ENCODE measurements at places on chromosomes 16 and 17. TPM values are rescaled to one million over a fixed set of nuclear protein-coding genes. Genes with fewer than 3 reads are reported as not detected.

CSH2 gene
- not detected for total RNA-seq

PRAC1 gene
- not detected for total RNA-seq

CDH8 gene
- total RNA-seq = 14.7 TPM

PRSS33 gene
- 0.35 TPM for total RNA-seq

KRT16 gene
- not detected for total RNA-seq

USP43 gene
- 9.1 TPM for total RNA-seq

DHX58 gene
- 0.48 TPM for total RNA-seq

KRT23 gene
- not detected for total RNA-seq

ALOX15B gene
- total RNA-seq = not detected

DNA sequence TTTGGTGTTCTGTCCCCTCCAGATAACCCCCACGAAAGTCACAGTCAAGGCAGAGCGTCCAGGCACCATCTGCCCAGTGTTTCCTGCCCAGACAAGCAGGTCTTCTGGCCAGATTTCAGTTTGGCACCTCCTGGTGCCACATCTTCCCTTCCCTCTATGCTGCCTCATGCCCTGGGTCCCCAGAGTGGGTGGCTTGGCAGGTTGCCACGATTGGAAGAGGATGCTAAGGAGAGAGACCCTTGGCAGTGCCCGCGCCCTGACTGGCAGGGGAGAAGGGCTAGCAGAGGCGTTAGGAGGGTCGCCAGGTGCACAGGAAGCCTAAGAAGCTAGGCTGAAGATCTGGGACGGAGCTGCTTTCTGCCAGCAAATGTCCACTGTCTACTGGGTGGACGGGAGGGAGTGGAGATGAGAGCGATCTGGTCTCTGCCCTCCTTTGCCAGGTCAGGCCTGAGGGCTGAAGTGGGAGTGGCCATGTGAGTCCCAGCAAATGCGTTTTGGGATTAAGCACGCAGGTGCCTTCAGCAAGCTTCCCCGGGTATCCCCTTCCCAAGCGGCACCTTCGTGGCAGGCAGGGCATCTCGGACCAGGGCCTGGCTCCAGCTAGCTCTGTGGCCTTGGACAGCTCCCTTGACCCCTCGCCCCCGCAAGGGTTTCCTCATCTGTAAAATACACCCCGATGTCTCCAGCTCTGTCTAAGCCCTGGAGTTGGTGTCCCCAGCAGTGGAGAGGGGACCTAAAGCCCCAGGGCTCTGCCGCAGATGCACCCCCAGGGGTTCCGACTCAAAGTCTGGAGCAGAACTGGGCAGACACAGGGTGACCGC, 13.4 kb upstream of the CD300A start:
- DNase-seq = peak; percentile 81
- no peaks in the 10 kb centered on the region for H3K36me3 ChIP-seq
- H3K4me3 ChIP-seq = peak overlapping the region; percentile 78
- peaks cover 26% of the 10 kb centered on the region for H3K27me3 ChIP-seq
- peaks cover 8% of the 10 kb centered on the region for H3K4me1 ChIP-seq

DNA sequence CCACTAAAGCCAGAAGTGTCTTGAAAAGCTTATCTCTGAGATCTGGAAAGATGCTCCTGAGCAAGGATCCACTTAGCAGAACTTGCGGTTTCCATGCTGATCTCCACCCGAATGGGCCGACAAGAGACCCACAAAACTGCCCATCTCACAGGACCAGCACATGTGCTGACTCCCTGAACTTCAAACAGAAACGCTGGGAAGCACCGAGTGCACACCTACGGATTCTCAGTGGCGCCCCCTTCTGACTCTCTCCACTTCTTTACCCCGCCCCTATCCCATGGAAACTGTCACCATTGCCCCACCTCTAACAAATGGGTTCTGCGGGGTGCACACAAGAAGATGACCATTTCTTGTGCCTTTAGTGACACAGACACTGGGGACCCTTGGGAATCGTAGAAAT, 21.4 kb downstream of the CDRT4 start:
- H3K4me3 ChIP-seq = no peak overlapping the region
- DNase-seq = peak; percentile 89
- peaks cover 87% of the 10 kb centered on the region for H3K36me3 ChIP-seq
- H3K27me3 ChIP-seq = no peaks in the 10 kb centered on the region

- no peak overlapping the region for H3K27ac ChIP-seq
- no peak overlapping the region for H3K4me3 ChIP-seq
- H3K4me1 ChIP-seq = peaks cover 6% of the 10 kb centered on the region
- H3K27me3 ChIP-seq = no peaks in the 10 kb centered on the region
Measured at GRCh38 chr16:83817022-83817421, 9.2 kb downstream of the HSBP1 start.

GRCh38 chr17:33175562-33175961, 117.5 kb downstream of the ASIC2 start:
- H3K36me3 ChIP-seq = no peaks in the 10 kb centered on the region
- no peak for DNase-seq
- H3K4me1 ChIP-seq = no peaks in the 10 kb centered on the region
- H3K27me3 ChIP-seq = peaks cover 16% of the 10 kb centered on the region
- H3K4me3 ChIP-seq = no peak overlapping the region

GRCh38 chr17:66954632-66955031, 9.9 kb upstream of the CACNG4 start:
- H3K27me3 ChIP-seq = no peaks in the 10 kb centered on the region
- no peak overlapping the region for H3K4me3 ChIP-seq
- no peaks in the 10 kb centered on the region for H3K36me3 ChIP-seq
- no peak for DNase-seq
- H3K27ac ChIP-seq = no peak overlapping the region

DNA sequence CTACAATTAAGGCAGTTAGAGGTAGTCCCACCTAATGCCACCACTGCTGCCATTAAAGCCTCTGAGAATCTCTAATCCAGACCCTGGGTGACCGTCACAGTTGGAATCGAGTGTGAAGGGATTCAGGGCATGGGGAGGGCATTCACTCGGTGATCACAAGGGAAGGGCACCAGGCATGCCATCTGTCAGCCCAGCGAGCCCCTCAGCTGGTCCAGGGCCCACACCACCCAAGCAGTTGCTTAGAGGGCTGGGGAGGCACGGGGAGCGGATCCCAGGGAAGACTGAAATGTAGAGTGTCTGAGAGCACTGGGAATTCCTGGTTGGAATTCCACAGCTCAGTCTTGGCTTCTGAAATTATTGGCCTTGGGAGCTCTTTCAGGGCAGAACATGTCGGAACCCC, 294.6 kb downstream of the CPPED1 start:
- H3K27me3 ChIP-seq = no peaks in the 10 kb centered on the region
- no peak for DNase-seq
- H3K4me1 ChIP-seq = no peaks in the 10 kb centered on the region
- H3K4me3 ChIP-seq = no peak overlapping the region
- no peaks in the 10 kb centered on the region for H3K36me3 ChIP-seq

GRCh38 chr16:79212114-79212791, 388.3 kb downstream of the MAF start:
- H3K4me3 ChIP-seq = no peak overlapping the region
- no peak overlapping the region for H3K27ac ChIP-seq
- H3K36me3 ChIP-seq = no peaks in the 10 kb centered on the region
- no peaks in the 10 kb centered on the region for H3K27me3 ChIP-seq
- H3K4me1 ChIP-seq = no peaks in the 10 kb centered on the region
- DNase-seq = peak; percentile 48

GRCh38 chr16:84652566-84652965, 4.3 kb downstream of the KLHL36 start:
- H3K27ac ChIP-seq = no peak overlapping the region
- H3K27me3 ChIP-seq = peaks cover 4% of the 10 kb centered on the region
- no peaks in the 10 kb centered on the region for H3K4me1 ChIP-seq
- H3K36me3 ChIP-seq = peaks cover 11% of the 10 kb centered on the region

DNA sequence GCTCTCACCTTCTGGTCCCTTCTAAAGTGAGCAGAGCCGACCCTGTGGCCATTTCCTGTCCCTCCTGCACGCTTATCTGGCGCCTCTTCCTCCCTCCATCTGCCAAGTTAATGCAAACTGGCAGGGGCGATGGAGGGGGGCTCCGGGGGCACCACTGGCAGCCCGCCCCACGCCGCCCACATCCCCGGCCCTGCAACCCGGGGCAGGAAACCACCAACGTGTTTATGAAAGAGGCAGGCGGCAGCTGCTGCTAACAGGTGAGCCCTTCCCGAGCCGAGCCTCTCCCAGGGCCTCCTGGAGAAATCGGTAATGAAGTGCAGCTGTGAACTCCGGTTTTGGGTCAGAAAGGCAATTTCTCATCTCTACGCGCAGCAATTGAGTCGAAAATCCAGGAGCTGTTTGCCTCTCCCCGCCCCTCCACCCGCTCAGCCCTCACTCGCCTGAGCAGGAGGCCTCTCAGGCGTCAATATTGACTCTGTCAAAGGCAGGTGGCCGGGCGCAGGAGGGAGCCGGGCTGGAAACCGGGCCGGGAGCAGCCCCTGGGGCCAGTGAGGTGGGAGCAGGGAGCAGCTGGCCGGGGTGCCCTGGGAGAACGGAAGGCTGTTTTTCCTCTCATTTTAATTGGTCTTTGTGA, 164.4 kb upstream of the GSE1 start:
- H3K27ac ChIP-seq = peak overlapping the region; percentile 80
- H3K4me3 ChIP-seq = no peak overlapping the region
- H3K4me1 ChIP-seq = peaks cover 10% of the 10 kb centered on the region
- no peaks in the 10 kb centered on the region for H3K27me3 ChIP-seq

- no peaks in the 10 kb centered on the region for H3K36me3 ChIP-seq
- H3K4me1 ChIP-seq = no peaks in the 10 kb centered on the region
- no peak for DNase-seq
- no peaks in the 10 kb centered on the region for H3K27me3 ChIP-seq
- no peak overlapping the region for H3K4me3 ChIP-seq
- no peak overlapping the region for H3K27ac ChIP-seq
Measured at GRCh38 chr16:77009453-77009852, 181.5 kb upstream of the MON1B start.

GRCh38 chr17:14011740-14012405, 57.4 kb upstream of the COX10 start:
- no peaks in the 10 kb centered on the region for H3K27me3 ChIP-seq
- no peaks in the 10 kb centered on the region for H3K4me1 ChIP-seq
- H3K4me3 ChIP-seq = no peak overlapping the region
- DNase-seq = no peak
- no peak overlapping the region for H3K27ac ChIP-seq

DNA sequence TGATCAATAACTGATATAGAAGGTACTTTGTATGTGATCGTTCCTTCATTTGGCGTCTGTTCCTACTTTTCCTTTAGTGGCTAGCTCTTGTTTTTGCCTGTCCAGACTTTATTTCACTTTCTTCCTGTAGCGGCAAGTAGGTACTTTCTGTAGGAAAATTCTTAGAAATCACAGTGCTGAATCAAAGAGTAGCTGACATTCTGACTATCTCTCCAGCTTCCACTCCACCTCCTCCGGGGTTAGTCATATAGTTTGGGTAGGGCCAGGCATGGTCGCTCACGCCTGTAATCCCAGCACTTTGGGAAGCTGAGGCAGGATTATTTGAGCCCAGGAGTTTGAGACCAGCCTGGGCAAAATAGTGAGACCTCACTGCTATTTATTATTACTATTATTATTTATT, 29.9 kb upstream of the PAFAH1B1 start:
- H3K27ac ChIP-seq = no peak overlapping the region
- H3K4me3 ChIP-seq = no peak overlapping the region
- no peak for DNase-seq
- no peaks in the 10 kb centered on the region for H3K4me1 ChIP-seq
- no peaks in the 10 kb centered on the region for H3K27me3 ChIP-seq
- H3K36me3 ChIP-seq = no peaks in the 10 kb centered on the region

Measured in endodermal cell (in vitro differentiated cells).